Activated CD4-positive, alpha-beta T cell treated with anti-CD3 and anti-CD28 coated beads, Interleukin-2, amount 50 U/mL, for 16 hours (primary cell): ENCODE measurements at places on chromosomes 11 and 22.

DNA sequence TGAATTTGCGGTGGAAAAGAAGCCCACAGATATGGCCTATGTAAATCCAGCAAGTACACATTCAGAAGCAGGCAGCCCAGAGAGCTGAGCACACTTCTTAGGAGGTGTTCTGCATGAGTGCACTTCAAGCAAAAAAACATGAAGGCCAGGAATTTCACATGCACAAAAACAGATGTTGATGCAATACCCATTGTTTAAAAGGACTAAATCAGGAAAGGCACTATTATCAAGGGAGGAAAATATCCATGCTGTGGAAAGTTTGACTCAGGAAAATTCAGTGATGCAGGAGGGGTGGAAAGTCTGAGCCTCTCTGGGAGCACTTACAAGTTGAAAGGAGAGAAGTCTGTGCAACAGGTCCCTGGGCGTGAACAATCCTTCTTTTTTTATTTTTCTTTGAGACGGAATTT, 15.8 kb upstream of the CARS1 start:
- DNase-seq, result no peak

DNA sequence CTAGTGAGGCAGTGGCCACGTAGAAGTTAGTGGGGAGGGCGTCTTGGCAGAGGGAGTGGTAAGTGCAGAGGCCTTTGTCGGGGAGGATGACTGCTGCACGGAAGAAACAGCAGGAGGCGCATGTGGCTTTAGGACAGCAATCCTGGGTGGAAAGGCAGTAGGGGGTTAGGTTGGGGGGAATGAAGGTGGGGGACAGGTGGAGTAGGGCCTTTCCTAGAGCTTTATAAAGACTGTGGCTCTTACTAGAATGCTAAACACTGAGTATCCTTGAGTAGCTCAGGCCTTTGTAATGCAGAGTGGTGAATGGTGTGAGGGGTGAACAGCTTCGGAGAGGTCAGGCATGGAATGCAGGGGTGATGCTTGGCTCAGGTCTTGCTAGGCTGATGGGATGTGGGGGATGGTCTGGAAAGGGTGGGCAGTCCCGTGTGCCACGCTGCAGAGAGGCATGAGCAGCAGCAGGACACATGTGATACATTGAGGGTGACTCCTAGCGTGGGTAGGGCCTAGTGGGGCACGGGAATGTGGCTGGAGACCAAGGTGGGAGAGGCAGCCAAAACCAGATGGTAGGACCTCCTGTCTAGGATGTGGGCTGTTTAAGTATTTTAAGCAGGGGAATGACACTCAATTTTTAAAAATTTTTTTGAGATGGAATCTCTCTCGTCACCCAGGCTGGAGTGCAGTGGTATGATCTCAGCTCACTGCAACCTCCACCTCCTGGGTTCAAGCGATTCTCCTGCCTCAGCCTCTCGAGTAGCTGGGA, 19.2 kb downstream of the AP2A2 start:
- no peak for DNase-seq

DNA sequence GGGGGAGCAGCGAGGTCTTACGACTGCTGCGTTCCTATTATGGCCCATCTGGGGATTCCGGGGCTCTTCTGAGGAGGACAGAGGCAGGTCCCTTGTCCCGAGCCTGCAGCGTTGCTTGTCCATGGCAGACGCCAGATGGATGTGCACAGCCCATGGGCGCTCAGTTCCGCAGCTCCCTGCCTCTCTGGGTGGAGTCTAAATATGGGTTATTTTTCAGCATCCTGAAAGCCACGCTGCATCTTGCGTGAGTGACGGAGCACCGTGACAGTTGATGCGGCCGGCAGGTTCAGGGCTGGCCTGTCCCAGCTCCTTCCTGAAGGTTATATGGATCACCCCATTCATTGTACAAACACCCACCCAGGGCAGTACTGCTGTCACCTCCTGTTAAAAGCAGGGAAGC, 1169.4 kb downstream of the BRD1 start:
- DNase-seq, result no peak

GRCh38 chr11:36478700-36479329, 31.3 kb downstream of the TRAF6 start:
- peak; percentile 44 for DNase-seq

DNA sequence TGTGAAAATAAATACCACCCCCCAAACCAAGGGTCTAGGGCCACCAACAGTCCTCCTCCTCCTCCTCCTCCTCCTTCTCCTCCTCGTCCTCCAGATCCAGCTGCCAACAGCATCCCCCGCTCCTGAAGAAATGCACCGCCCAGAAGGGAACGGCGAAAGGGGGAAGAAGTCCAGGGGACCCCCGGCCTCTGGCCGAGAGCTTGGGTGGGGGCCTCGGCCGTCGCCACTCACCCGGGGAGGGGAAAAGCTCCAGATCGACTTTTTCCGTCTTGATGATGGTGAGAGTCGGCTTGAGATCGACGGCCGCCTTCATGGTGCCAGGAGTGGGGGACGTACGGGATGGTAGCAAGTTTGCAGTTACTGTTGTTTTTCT, 65.7 kb downstream of the ETS1 start:
- no peak for DNase-seq
